ENCODE measurements at places on chromosomes 6 and 20.

- no peak for DNase-seq
Measured at GRCh38 chr6:41325446-41326066, 9.9 kb upstream of the NCR2 start.

GRCh38 chr6:111832833-111833418 lies 40.3 kb downstream of the FYN start:
- DNase-seq = no peak

GRCh38 chr6:44245391-44245911 lies 1.4 kb upstream of the HSP90AB1 start:
- DNase-seq = no peak

- DNase-seq = no peak
Measured at GRCh38 chr6:156282087-156282486, 495.1 kb upstream of the ARID1B start.

DNA sequence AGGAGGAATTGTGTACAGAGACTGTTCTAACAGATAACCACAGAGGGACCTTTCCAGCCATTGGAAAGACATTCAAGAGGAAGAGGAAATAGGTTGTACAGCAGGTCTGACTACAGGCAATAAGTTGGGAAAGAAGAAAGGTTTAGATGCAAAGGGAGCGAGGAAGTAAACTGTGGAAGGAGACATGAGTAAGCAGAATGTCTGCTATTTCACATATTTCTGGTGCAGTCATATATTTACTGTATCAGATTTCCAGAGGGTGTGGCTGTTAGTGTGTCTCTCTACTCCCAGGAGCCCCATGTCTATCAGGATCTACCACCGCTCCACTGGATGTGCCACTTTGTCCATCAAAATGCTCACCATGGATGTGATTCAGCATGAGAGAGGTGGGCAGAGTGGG lies 25.9 kb downstream of the MRS2 start:
- DNase-seq = no peak

GRCh38 chr20:20897145-20897544 lies 184.7 kb upstream of the RALGAPA2 start:
- no peak for DNase-seq

- peak; percentile 41 for DNase-seq
Measured at GRCh38 chr6:31922942-31923341, 4.6 kb upstream of the C2 start.

- DNase-seq = no peak
Measured at GRCh38 chr6:25944688-25945574, 14.4 kb upstream of the SLC17A2 start.

DNA sequence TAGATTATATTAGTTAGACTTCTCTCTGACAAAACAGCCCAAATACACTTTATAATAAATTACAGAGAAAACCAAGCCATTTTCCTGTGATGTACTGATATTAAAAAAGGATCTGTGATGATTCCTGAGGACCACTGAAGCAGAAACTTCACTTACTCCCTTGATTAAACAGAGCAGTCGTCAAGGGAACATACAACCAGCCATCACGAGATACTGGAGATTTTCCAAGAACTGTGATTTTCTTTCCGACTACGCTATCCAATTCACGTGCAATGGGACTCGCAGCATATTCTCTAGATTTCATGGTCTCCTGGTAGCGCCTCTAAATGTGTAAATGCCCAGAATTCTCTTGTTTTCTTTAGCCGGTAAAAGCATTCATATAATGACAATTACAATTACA lies 377.4 kb downstream of the PHF3 start:
- DNase-seq = no peak
